ENCODE measurements at places on chromosomes 11 and 22.
A peak's percentile ranks its signal among the peaks of the same experiment; 100 is the strongest.

GRCh38 chr11:30545507-30545906 lies 40.6 kb downstream of the MPPED2 start:
- no peak for DNase-seq

DNA sequence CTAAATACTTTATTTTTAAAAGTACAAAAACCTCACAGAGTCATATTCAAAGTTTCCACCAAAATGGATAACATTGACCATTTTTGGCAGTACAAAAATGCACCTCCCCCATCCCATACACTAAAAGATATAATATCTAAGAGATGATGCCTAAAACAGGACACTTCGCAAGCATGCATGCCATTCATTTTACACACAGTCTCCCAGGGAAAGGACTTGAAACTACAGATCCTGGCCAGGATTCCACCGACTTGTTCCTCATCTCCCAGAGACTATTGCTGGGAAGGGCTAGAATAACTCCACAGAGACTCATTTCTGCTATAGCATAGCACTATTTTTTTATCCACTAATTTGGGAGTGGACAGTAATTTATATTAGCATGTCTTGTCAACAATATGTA lies 81.7 kb downstream of the MTNR1B start:
- DNase-seq = no peak

DNA sequence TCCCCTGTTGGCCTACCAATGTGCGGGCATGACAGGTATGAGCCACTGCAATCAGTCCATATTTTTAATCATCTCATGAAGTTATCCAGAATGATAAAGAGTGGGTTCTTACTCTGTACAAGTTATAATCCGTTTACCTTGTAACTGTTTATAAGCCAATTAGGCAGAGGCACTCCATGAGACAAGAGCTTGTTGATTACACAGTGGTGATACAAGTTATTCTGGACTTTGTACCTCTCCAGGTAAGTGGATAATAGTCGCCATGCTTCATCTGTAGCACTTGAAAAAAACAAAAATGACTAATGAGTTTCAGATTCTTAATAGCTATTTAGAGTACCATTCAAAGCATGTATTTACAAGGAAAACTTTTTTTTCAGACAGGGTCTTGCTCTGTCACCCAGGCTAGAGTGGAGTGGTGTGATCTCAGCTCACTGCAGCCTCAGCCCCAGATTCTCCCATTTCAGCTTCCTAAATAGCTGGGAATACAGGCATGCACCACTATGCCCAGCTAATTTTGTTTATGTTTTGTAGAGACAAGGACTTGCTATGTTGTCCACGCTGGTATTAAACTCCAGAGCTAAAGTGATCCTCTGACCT lies 17.7 kb upstream of the FNBP4 start:
- no peak for DNase-seq

DNA sequence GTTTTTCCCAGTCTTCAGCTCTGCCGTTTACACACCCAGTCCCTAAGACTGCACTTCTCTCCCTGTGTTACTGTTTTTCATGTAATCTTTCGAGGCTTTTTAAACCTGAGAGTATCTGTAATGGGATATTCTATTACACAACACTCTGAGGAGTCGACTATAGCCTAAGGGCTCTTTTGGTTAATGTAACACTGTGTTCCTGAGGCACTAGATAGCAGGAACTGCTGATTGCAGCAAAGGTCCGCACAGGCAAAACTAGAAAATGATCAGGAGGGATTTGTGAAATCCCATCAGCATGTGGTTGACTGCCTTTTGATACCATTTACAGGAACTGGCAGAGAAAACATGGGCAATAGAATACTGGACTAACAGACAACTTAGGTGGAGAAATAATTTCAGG lies 512.3 kb upstream of the RAG2 start:
- no peak for DNase-seq

GRCh38 chr22:30422481-30423300 lies 2.9 kb upstream of the MTFP1 start:
- peak; percentile 60 for DNase-seq

- DNase-seq = peak; percentile 52
Measured at GRCh38 chr11:31340903-31341572, 28.5 kb downstream of the DCDC1 start.

GRCh38 chr11:41866525-41866924 lies 407.1 kb upstream of the LRRC4C start:
- DNase-seq = no peak

DNA sequence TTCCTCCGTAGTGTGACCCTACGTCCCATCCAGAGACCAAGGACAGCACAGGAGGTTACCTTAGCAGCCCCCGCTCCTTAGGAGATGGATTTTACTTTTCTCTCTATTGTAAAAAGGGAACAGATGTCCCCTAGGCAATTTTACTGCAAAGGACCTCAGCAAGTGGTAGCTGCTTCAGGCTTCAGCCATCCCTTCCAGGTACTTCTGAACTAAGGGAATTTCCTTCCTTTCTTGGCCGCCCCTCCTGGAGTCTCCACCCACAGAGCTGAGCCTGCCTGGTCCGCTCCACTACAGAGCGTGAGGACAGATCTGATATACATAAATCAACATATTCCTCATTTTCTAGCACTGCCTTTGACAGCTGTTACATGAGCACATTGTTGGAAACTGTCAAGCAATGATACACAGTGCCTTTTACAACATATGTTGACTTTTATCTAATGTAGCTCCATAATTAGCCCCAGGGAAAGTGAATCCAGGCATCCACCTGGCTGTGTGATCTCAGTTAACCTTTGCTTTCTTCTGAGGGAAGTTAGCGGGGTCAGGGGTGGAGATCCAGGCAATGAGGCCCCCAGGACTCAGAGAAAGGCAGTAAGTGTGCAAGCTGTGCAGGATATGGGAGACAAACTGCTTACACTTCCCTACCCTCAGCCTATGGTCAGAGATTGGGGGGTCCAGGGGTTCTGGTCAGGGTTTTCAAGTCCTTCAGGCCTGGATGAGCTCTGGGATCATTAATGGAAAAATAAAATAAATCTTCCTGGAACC lies 51.9 kb downstream of the SPATA19 start:
- peak; percentile 88 for DNase-seq

DNA sequence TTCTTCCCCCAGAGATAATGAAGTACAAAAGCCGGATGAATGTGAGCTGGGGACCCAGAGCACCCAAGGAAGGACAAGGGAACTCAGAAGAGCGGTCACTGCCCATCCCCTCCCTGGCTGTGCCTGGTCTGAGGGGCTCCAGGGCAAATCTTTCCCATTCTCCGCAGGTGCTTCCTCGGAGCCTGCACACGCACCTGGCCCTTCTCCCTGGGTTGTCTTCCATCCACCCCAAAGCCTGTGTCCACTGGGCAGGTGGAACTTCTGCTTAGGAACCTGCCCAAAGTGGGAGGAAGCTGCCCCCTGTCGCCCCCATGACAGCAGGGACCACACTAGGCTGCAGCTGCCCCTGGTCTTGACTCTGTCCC lies 121.0 kb upstream of the FGF3 start:
- no peak for DNase-seq

DNA sequence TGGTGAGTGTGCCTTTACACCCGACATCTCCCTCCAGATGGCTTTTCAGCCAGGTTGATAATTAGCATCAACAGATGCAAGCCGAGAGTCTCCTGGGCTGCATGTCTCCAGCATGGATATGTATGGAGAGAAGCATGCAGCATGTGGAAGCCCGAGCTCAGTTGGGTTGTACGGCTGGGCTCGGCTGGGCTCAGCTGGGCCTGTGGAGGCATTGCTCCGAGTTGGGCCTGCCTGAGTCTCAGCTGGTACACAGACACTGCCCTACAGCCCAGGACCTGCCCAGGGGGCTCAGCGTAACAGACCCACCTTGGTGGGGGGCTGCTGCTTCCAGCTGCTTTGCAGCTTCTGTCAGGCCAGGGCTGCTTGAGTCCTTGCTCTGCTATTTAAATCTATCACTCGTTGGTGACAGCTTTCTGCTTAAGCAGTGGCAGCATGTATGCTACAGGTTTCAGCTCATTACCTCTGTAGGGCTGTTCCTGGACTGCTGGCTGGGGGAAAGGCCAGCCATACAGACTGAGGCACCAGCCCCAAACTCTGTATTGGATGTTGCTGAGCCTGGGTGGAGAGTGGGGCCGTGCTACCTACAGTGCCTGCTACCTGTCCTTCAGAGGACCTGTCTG lies 115.5 kb downstream of the TEAD1 start:
- no peak for DNase-seq

GRCh38 chr22:31615940-31616314 lies 46.1 kb downstream of the PISD start:
- no peak for DNase-seq

Data from NCI-H526 (cell line).